A172 (cell line): ENCODE measurements at places on chromosomes 7 and 10.

DNA sequence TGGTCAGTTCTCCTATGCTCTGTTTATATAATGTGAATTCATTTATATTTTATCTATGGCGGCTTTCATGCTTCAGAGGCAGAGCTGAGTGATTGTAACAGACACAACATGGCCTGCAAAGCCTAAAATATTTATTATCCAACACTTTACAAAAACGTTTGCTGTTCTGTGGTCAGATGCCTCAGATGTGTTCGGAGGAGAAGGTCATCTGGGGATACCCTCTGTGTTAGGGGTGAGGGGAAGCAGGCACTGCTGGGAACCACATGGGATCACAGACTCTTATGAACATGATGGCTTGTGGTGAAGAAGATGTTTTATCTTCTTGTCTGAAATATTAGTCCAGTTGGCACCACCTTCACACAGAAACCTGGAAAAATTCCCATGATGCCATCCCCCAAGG lies 203.4 kb downstream of the PHTF2 start:
- no peak for DNase-seq

DNA sequence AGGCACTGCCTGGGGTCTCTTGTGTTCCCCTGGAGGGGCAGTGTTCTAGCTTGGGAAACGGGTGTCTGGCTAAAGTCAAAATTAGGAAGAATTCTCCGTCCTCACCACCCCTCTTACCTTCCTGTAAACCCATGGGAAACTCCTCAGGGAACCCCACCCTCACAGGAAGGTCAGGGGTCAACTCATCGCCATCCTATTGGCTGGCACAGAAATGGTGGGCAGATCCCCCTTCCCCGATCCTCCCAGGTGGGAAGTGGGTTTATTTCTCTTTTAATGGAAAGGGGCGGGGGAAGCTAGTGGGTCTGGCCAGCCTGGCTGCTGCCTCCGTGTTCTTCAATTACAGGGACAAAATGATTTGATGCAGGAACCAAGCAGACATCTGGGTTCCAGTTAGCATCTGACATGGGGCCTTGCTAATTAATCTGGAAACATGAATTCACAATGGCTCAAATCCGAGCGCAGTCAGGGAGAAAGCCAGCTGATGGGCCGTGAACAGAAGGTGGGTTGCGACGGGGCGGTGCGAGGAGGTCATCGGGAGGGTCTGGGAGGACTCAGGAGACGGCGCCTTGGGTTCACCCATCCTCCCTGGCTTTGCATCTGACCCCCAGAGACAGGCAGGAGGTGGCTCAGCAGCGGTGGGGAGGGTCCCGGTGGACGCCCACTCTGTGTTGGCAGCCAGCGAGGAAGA lies 66.6 kb downstream of the SLIT1 start:
- DNase-seq, result no peak

- DNase-seq, result no peak
Measured at GRCh38 chr10:98016772-98017475, 13.5 kb downstream of the CRTAC1 start.

DNA sequence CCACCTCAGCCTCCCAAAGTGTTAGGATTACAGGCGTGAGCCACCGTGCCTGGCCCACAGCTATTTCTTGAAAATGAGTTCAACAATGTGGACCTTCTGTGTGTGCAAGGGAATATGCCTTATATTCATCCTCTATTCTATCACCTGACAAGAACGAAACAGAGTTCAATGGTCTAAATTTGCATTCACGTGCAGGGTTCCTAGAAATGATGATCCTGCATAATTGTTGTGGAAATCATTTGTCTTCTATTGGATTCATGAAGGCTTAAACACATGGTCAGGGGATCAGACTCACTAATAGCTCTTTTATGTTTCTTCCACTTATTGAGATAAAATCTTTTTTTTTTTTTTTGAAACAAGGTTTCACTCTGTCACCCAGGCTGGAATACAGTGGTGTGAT lies 23.7 kb downstream of the PAPSS2 start:
- DNase-seq, result no peak

- DNase-seq, result no peak
Measured at GRCh38 chr7:144785521-144785920, 50.3 kb downstream of the TPK1 start.

- no peak for DNase-seq
Measured at GRCh38 chr7:86485827-86486226, 157.9 kb upstream of the GRM3 start.

- no peak for DNase-seq
Measured at GRCh38 chr10:132546567-132547420, 9.2 kb downstream of the INPP5A start.

DNA sequence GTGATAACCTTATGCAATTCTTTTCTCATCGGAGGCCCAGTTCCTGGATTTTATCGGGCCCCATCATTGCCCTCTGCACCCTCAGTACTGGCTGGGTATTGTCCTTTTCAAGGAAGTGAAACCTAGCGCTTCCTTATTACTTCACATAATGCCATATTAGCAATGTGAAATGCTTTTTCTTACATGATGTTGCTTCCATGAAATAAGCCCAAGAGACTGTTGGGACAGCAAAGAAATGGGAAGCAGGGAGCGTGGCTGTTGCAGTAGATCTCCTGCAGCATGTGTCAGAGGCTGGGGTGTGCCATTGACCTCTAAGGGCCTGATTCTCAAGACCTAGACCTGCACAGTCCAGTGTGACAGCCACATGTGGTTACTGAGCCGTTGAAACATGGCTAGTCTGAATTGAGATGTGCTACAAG lies 8.1 kb downstream of the CHN2 start:
- no peak for DNase-seq

DNA sequence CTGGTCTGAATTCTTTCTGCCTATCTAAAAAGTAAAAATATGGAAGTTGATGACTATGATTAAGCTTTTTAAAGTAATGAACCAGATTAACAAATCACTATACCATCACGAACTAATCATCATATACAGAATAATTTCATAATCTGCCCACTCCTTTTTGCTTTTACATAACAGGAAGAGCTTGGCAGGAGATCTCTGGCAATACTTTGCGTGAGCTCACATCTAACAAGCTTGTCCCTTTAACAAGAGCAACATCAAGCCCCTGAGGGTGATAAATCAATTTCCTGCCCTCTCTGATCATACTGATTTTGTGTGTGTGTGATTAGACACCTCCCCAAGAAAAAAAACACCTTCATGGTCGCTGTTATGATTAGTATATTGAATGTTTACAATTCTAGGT lies 143.5 kb upstream of the ASAH2 start:
- no peak for DNase-seq

DNA sequence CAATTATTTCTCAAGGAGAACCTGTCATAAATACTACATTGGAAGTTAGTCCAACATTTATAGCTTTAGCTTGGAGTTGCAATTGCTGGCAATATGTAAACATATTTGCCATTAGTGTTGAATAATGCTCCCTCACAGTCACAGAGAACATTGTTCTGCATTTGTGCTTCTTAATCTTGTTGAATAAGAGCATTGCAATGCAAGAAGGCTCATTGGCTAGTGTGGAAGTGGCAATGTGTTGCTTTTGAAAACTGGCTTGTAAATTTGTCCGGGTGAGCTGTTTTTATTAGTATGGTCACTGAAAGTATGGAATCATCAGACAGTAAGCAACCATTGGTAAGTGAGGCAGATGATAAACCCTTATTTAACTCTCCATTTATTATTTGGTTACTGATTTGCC lies 47.7 kb upstream of the MBL2 start:
- no peak for DNase-seq

GRCh38 chr7:25843467-25843866 lies 308.5 kb upstream of the NFE2L3 start:
- DNase-seq, result no peak

DNA sequence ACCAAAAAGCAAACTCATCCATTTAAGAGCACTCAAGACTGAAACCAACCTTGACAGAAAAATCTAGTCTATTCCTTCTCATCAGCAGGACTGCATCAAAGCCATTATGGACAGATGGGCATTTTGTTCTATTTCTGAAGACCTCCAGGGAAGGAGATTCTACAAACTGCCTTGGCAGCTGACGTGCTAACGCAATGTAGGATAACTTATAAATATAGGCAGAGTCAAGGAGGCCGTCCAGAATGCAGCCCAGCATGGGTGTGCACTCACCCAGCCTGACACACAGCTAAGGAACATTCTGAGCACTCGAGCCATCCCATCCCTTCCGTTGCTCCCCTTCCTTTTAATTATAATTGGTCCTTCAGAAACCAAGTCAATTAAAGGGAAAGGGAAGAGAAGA lies 25.3 kb upstream of the NEBL start:
- DNase-seq, result no peak

GRCh38 chr10:37479469-37479868 lies 354.1 kb downstream of the ANKRD30A start:
- DNase-seq, result no peak

GRCh38 chr7:106038916-106039315 lies 73.2 kb downstream of the SYPL1 start:
- DNase-seq, result no peak

DNA sequence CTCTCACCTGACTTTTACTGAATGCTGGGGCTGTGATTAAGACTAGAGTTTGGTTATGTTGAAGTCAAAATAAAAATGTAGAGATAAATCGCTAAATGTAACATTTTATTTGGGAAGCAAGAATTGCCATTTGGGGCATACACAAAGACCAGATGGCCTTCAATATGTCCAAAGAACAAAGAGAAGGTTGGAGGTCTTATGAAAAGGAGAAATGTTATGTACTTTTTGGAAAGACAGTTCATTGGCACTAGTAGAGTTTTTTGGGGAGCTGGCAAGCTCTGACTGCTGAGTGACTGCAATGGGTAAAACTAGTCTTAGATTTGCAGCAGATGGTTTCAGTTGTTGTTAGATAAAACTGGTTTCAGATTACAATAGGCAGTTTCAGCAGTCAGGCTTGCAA lies 35.6 kb upstream of the GALNT17 start:
- DNase-seq, result no peak

DNA sequence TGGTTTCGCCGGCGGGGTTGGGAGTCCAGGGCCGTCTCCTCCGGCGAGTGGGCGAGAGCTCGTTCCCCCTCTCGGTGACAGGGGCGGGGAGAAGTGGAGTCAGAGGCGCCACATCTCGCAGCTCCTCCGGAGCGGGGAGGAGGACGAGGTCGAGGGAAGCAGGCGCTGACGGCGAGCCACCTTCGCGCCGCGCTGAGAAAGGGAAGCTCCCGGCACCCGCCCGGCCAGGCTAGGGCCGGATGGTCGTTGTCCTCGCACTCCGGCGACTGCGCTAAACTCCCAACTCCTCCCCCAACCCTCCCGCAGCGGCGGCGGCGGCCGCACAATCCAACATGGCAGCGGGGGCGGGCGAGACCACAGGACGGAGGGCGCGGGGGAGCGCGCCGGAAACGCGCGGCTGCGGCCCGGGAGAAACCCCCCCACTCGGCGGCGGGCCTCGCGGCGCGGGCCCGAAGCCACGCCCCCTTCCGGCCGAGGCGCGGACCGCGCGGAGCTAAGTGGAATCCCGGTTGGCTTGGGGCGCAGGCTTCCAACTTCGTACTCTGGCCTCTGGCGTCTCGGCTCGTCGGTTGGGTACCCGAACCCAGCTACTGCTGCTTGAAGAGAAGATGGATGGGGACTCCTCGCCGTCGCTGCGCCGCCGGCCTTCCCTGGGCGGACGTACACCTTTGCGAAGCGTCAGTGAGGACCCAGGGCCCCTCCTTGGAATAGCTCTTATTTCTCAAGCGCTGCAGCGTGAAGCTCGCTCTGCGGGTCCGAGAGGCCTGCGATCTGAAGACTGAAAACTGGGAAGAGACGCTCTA lies at the start of gene WASL:
TSS of gene WASL (minus strand) at position 270 of the 803 bp plus-strand sequence. CDS start at position 1, 269 bp downstream.
- peak; percentile 78 for DNase-seq

DNA sequence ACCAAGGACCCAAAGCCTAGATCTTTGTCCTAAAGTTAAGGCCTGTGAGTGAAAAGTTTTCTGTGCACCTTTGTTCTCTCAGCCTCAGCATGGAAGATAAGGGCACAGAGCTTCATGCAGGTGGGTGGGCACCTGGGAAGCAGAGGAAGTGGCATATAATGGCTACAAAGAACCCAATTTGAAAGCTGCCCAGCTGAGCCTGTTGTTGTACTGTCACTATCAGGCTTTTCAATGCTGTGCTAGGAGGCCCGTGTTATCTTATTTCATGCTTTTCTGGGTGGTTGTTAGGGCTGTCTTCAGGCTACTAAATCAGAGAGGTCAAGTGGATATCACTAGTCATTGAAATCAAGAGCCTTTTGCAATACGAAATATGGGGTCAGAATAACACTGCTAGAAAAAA lies 443.8 kb downstream of the SORCS1 start:
- no peak for DNase-seq

DNA sequence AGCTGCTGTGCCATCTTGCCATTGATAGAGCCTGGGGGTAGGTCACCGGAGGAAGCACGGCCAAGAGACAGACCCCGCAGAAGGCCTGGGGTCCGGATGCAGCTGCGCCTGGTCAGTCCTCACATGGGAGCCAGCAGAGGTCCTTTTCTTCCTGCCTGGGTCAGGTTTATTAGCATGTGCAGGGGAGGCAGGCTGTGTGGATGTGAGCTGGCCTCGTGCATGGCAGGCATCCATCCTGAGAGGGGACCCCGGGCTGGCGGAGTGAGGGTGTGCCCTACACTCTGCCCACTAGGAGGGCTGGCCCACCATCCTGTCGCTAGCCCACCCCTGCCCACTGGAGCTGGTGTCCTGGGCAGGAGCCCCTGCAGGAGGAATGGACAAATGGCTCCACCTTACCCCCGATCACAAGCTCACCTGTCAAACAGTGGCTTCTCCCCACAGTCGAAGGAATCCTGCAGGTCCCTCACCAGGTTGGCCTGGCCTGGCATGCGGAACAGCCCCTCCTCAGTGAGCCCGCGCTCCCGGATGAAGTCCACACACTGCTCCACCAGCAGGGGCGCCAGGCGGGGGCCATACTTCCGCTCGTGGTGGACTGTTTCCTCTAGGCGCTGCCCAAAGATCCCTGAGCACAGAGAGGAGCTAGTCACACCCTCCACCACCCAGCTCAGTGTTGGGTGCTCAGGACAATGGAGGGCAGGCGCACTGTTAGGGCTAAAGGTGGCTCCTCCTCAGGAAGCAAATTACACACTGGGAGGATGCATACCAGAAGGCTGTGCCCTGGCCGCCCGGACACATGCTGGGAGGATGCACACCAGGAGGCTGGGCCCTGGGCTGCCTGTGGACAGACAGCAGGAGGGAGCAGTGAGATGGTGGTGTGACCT lies 145.4 kb downstream of the ARHGAP22 start:
- no peak for DNase-seq

DNA sequence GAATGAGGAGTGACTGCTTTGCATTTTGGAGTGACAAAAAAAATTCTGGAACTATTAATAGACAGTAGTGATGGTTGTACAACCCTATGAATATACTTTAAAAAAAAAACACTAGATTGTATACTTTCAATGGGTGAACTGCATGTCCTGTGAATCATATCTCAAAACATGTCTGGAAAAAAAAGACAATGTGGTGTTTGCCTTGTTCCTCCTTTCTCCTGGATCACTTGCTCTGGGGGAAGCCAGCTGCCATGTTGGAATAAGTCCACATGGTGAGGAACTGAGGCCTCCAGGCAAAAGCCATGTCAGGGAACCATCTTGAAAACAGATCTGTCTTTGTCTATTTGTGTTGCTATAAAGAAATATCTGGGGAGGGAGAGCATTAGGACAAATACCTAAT lies 39.5 kb upstream of the YAE1 start:
- DNase-seq, result no peak

DNA sequence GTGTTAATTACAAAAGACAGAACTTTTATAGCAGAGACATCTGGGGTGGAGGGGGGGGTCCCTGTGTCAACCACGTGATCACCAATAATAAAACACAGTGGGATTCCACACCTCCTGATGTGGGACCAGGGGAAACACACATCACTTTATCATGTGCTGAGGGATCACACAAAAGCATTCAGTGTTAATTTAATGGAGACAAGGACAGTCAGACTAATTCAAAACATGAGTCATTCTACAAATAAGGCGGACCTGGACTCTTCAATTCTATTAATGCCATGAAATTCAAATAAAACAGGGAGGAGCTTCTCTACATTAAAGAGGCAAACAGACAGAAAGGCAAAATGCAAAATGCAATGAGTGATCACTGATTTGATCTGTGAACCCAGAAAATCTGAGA lies 67.3 kb upstream of the PFKP start:
- DNase-seq, result no peak
